ENCODE measurements at places on chromosomes 2 and 18.
A peak's percentile ranks its signal among the peaks of the same experiment; 100 is the strongest.

DNA sequence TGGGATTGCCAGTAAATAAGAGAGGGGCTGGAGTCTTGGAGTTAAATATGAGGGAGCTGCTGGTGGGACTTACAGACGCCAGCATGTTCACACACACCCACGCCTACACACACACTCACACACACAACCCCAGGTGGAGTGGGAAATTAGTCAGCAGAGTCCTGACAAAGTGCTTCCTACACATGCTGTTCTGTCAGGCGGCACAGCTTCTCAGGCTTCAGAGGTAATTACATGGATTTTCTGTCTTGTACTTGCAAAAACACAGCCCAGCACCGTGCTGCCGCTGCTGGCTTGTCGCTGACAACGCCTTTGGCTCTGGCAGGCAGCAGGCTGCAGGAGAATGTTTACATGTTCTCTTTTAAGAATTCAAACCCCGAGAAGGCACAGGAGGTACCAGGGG, 1186.3 kb upstream of the CELF4 start:
- DNase-seq = no peak

- no peak for DNase-seq
Observed at GRCh38 chr18:75220551-75221355, 10.2 kb downstream of the TSHZ1 start.

GRCh38 chr2:43035922-43036321, 190.5 kb downstream of the ZFP36L2 start:
- no peak for DNase-seq

DNA sequence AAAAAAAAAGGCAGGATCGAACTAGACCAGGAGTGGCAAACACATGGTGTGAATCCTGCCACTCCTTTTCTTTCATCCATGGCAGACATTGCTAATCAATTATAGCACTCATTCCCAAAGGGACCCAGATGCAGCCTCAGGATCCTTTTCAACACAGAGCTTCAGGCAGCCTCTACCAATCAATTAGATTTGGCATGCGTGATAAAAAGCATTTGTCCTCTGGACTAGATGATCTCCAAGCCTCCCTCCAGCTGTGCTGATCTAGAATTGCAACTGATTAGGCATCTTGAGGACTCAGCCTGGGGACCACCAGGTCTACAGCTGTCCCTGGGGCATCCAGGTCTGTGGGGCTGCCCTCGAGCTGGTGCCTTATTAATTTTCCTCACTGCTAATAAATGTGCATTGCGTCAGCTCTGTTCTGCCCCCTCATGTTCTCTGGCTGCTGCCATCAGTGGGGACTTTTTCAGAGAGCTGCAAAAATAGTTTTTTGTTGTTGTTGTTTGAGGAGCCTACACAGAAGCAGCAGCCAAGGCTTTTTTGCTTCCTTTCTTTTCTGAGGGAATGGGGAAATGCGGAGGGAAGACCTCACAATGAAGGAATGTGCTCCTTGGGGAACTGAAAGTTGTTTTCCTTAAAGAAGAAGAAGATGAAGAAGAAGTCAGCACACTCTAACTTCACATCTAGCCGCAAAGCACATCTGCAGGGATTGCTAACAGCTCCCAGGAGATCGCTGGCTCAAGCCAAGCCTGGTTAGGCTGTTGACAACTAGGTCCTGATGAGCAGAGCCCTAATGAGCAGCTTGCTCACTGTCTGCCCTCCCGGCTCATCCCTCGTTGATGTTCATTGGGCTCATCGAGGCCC, 8.8 kb upstream of the ATOH8 start:
- DNase-seq = no peak

DNA sequence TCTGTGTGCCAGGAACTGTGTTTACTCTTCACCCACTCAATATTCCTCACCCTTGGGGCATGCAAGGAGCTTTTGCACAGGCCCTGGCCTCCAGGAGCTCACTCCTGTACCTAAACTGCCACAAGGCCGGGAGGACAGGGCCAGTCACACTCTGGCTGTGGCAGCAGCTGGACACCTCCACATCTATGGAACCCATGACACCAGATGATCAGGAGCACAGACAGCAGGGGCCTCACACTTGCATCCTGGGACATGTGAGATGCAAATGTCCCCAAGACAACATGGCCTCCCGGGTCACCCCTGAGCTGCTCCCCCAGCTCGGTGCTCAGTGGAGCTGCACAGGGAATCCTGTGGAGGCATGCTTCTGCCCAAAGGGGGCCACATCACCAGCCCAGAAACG, 61.8 kb upstream of the SLC66A3 start:
- DNase-seq = no peak

- no peak for DNase-seq
Observed at GRCh38 chr18:35029103-35029502, 12.1 kb upstream of the MAPRE2 start.

- peak; percentile 35 for DNase-seq
Observed at GRCh38 chr18:49861659-49862058, 48.3 kb upstream of the ACAA2 start.

DNA sequence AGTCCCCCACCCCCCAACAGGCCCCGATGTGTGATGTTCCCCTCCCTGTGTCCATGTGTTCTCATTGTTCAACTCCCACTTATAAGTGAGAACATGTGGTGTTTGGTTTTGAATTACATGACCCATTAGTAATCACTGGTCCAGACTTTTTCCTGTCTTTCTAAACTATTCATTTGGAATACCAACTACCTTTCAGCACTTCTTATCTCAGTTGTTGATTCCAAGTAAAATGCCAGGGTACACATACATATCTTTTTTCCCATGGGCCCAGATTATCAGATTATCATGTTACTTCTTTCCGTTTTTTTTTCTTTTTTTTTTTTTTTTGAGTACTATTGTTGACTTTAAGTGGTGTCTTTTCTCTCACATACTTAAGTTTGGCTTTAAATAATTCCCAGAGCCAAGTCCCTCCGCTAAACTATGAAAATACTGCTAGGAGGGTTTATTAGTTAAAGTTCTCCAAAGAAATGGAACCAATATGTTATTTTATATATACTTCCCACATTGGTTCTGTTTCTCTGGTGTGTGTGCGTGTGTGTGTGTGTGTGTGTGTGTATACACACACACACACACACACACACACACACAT, 389.3 kb downstream of the IRS1 start:
- no peak for DNase-seq

- no peak for DNase-seq
Observed at GRCh38 chr2:237179161-237179560, 93.5 kb downstream of the COPS8 start.

GRCh38 chr2:171406044-171406443, 27.7 kb downstream of the METTL8 start:
- peak; percentile 22 for DNase-seq

DNA sequence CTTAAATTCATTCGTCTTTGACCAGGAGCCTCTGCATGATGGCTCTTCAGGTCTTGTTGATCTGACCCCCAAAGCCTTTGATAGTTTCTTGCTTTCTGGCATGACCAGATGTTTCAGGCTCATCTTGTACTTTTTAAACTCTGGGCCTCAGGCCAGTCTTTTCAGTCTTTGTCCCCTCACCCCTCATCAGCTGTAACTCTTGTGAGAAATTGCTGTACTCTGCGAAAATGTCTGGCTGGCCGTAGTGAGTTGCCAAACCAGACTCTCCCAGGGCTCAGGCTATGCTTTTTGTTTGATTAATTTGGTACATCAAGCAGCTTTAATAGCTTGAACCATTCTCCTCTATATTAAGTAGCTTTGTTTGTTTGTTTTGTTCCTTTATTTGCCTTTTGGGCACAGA, 75.9 kb downstream of the BABAM2 start:
- DNase-seq = no peak

DNA sequence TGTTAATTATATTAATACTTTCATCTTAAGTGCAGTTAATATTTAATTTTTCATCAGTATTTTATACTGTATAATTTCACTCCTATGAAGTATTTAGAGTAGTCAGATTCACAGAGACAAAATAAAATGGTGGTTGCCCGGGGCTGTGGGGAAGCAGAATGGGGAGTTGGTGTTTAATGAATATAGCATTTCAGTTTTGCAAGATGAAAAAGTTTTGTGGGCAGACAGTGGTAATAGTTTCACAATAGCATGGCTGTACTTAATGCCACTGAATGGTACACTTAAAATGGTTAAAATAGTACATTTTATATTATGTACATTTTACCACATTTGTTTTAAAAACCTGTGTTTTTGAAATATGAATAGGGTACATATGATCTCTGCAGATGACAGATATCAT, 31.2 kb downstream of the CFAP221 start:
- no peak for DNase-seq
